Activated naive CD8-positive, alpha-beta T cell treated with anti-CD3 and anti-CD28 coated beads for 36 hours (primary cell): ENCODE measurements at places on chromosomes 12 and 14.

- DNase-seq = no peak
Measured at GRCh38 chr14:77808250-77808649, 8.3 kb downstream of the ADCK1 start.

DNA sequence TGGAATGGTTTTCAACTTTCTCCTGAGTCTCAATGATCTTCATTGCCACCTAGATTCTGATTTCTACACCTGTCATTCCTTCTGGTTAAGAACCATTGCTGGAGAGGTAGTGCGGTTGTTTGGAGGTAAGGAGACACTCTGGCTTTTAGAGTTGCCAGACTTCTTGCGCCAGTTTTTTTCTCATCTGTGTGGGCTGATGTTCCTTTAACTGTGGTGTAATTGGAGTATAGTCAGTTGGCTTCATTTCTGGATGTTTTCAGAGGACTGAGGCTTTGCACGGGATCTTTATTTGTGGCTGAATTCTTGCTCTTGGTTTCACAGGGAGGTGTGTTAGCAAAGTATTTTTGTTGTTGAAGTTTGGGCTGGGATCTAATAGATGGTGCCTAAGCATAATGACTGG, 5.7 kb upstream of the CLEC4D start:
- DNase-seq = no peak

DNA sequence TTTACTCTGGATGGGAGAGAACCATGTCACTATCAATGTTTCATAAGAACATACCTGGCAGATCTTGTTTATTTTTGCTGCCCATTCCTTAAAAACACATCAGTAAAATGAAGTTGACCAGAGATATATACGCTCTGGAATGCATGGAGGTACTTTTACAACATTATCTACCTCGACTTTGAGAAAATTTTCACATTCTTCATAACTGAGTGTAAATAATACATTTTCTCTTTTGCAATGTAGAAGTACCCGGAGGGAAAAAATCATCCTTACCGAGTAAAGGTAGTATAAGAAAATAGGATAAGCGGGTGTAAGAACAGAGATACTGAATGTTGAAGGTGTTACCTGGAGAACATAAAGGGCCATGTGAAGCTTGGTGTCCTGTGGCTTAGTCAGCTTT, 80.7 kb downstream of the TMEM116 start:
- no peak for DNase-seq

DNA sequence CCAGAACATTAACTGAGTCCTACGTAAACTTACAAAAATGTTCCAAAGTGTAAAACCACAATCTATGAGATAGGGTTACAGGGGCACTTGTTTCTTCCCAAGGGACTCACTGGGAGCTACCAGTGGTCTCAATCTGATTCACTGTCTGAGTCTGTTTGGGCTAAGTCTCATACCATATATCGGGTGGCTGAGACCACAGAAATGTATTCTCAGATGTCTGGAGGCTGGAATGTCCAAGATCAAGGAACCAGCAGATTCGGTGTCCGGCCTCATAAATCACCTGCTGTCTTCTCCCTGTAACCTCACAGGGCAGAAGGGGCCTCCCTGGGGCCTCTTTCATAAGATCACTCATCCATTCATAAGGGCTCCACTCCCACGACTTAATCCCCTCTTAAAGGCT, 616.3 kb upstream of the TMEM132C start:
- DNase-seq = no peak

DNA sequence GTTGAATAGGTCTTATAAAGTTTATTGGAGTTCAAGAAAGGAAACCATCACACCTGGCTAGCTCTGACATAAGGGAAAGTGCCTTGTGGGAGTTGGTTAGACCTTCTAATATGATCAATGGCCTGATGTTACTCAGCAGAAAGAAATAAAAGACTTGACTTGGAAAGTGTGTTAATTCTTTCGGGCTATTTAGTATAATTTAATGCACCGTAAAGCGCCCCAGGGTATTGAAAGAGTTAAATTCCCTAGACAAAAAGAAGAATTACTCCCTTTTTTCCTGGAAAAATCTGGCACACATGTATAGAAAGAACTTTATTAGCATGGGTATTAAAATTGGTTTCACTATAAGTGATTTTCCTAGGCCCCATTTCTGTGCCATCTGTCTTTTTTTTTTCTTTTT, 1125.7 kb upstream of the FLRT2 start:
- no peak for DNase-seq

- DNase-seq = no peak
Measured at GRCh38 chr12:123113026-123113425, 37.9 kb downstream of the PITPNM2 start.

DNA sequence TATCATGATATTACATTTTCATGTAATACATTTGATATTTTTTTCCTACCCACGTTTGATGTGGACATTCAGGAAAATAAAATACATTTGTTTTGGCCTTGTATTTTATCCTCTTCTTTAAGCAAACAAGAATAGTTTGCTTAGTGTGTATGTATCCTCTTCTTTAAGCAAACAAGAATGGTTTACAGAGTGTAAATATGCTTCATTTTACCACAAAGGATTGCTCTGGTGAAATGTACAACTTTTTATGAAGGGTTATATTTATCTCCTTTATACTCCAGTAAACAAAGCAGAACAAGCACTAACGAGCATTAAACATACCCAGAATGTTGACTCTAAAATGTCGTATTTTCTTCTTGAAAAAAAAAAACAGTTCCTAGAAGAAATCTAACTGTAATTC, 244.7 kb downstream of the KCNH5 start:
- DNase-seq = no peak

DNA sequence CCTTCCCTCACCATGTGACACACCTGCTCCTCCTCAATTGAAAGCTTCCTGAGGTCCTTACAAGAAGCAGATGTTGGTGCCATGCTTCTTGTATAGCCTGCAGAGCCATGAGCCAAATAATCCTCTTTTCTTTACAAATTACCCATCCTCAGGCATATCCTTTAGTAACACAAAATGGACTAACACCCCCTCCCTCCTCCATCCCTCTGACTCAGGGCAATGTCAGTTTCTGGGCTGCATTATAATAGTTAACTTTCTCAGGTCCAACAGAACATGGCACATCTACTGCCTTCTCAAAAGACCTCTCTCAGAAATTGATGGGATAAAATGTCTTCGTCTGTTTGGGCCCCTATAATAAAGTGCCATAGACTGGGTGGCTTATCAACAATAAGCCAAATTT, 287.0 kb downstream of the DPF3 start:
- DNase-seq = no peak

DNA sequence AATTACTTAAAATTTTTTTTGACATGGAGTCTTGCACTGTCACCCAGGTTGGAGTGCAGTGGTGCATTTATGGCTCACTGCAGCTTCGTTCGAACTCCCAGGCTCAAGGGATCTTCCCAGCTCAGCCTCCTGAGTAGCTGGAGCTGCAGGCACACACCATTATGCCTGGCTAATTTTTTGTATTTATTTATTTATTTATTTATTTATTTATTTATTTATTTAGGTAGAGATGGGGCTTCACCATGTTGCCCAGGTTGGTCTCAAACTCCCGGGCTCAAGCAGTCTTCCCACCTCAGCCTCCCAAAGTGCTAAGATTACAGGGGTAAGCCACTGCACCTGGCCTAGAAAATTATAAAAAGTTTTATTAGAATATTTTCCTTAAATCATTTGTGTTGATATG, 73.6 kb downstream of the DACT1 start:
- DNase-seq = no peak

- no peak for DNase-seq
Measured at GRCh38 chr14:89206389-89207031, 210.5 kb downstream of the FOXN3 start.

GRCh38 chr12:104482748-104483147, 26.0 kb downstream of the CHST11 start:
- DNase-seq = no peak

GRCh38 chr12:67483871-67484554, 164.5 kb upstream of the DYRK2 start:
- no peak for DNase-seq

DNA sequence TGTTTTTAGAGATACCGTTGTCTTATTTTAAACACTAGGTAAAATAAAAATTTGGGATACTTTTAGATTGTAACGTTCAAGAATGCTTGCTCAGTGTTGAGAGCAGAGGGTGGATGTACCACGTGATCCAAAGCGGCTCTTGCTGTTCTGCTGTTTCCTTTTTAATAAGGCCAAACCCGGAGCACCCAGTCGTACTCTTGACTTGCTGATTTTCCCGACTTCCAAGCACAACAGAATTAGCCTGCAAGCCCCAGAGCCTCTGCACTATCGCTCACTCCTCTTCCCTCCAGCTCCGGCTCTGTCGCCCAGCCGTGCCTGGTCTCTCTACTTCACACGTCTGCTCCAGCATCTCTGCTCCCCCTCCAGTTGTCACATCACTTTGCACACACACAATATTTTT, 77.3 kb downstream of the EMP1 start:
- no peak for DNase-seq
